ENCODE measurements at places on chromosomes 2 and 18. TPM values are rescaled to one million over a fixed set of nuclear protein-coding genes. Genes with fewer than 3 reads are reported as not detected.

- no peak for DNase-seq
Measured at GRCh38 chr2:105888625-105889024, 143.9 kb downstream of the NCK2 start.

DNA sequence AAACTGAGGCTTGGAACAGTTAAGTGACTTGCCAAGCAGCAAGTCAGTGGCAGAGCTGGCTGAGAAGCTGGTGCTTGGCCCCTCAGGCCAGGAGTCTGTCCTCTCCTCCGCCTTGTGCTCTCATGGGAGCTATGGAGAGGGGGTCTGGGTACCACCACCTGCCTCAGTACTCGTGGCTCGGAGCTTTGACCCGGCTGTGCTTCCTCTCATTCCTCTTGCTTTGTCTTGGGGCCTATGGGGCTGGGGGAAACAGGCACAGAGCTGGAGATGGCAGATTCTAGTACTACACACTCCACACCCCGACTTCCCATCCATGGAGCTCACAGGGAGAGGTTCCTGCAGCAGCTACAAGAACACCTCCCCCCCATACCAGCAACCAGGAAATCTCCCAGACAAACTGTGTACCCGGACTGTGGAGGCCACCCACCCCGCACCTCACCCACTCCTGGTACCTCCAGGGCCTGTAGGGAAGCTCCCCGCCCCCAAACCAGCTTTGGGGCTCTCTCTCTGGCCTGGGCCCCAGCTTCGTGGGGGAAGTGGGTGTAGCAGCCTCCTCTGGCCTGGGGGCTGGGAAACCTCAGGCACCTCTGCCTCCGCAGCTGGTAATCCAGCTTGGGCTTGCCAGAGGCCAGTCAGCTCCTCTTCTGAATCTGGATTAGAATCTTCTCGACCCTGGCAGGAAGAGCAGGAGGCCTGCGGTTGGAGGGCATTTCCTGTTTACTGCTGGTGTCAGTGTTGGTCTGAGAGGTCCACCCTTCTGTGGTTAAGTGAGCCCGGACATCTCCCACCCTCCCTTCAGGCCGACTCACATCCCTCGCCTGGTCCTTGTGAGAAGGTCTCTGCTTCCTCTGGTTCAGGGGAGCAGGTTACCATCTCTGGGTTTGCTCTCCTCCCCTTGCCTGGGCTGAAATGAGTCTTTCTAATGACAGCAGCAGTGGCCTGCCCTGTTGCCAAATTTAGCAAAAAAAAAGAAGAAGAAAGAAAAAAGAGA lies 22.3 kb upstream of the RHOB start:
- no peak for DNase-seq

DNA sequence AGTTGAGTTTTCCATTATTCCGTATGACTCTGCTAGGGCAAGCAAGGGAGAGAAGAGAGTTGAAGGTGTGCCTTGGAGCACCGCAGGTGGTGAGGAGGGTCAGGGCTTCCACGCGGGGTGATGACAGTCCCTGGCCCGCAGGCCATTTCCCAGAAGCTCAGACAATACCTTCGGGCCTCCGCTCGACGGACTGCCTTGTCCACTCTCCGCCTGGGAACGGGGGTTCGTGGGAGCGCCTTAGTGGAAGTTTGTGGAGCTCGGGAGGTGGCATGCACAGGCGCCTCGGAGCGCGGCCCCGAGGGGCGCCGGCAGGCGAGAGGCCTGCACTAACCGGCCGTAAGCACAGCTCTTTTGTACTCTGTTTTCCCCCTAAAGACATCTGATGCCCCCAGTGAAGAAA lies 69.8 kb downstream of the ARHGEF33 start:
- no peak for DNase-seq

DNA sequence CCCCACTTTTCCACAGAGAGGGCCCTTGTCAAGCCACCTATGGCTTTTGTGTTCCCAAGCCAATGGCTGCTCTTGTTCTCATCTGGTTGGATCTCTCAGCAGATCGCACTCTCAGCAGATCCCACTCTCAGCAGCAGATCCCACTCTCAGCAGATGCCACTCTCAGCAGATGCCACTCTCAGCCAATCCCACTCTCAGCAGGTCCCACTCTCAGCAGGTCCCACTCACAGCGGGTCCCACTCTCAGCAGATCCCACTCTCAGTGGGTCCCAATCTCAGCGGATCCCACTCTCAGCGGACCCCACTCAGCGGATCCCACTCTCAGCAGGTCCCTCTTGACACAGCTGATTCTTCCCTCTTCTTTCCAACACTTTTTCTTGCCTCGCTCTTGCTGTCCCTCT lies 59.3 kb upstream of the MGAT4A start:
- DNase-seq: no peak

DNA sequence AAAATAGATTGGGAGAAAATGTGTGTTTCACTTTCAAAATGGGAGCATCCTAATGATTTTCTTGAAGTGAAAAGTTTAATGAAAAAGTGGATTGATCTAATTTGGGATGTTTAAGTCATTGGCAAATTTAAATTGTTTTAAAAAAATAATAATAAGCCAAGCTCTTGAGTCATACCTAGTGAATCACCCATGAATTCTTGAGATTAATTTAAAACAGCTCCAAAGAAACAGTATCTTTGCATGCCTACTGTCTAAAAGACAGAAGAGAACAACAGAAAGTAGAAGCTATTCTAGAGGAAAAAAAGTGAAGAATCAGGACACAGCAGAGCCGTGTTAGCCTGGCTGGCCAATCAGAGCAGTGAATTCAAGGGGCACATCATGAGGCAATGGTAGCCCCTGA lies 7.7 kb downstream of the ACVR1C start:
- no peak for DNase-seq

DNA sequence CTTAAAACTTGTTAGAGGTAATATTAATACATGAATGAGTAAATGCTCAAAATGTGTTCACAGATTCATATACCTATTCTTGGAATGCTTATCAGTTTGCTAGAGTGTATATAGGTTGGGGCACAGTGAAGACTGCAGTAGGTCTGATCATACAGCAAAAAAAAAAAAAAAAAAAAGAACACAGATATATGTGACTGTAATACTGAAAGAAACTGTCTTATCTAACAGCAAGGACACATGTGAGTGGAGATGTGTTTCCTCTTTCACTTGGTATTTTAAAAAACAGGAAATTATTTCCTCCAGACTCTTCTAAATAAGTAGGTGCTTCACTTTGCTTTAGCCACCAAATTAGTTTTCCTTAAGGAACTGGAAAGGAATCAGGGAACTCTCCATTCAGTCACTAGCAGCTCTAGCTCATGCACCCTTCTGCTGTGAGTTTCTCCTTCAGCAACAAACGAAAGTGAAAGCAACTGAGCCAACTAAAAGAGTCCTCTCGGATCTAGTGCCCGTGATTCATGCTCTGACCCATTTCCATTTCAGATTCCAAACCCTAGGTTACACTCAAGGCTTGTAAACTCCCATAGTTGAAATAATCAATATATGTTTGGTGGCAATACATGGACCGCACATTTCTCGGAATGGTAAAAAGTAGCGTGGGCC lies 98.5 kb downstream of the DSEL start:
- DNase-seq: peak; percentile 7

Gene DAW1
- 0.08 TPM for polyA plus RNA-seq

DNA sequence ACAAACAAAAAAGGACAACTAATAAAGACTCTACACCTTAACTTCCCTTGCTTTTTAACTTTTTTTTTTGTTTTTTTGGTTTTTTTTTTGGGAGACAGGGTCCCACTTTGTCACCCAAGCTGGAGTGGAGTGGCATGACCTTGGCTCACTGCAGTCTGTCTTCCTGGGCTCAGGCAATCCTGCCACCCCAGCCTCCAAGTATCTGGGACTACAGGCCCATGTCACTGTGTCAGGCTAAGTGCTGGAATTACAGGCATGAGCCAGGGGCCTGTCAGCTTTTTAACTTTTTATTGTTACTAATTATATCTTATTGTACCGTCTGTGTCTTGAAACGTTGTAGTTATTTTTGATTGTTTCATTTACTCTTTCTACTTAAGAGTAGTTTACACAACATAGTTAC lies 25.5 kb downstream of the WDR7 start:
- no peak for DNase-seq

DNA sequence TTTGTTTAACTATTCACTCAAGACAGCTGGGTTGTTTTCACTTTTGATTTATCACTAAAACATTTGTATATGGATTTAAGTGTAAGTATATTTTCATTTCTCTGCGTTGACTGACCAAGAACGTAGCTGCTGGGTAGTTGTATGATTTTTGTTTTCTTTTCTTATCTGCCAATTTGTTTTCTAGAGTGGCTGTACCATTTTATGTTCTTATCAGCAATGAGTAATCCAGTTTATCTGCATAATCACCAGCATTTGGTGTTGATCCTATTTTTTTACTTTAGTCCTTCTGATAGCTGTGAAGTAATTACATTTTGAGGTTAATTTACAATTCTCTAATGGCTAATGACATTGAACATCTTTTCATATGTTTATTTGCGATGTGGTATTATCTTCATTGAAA lies 1178.4 kb upstream of the TMEFF2 start:
- no peak for DNase-seq

Gene CTAGE1
- polyA plus RNA-seq: not detected

Gene L3MBTL4
- 1.1 TPM for polyA plus RNA-seq

- no peak for DNase-seq
Measured at GRCh38 chr2:10466801-10467200, 18.7 kb upstream of the ODC1 start.

Gene ELOA2
- polyA plus RNA-seq: not detected

DNA sequence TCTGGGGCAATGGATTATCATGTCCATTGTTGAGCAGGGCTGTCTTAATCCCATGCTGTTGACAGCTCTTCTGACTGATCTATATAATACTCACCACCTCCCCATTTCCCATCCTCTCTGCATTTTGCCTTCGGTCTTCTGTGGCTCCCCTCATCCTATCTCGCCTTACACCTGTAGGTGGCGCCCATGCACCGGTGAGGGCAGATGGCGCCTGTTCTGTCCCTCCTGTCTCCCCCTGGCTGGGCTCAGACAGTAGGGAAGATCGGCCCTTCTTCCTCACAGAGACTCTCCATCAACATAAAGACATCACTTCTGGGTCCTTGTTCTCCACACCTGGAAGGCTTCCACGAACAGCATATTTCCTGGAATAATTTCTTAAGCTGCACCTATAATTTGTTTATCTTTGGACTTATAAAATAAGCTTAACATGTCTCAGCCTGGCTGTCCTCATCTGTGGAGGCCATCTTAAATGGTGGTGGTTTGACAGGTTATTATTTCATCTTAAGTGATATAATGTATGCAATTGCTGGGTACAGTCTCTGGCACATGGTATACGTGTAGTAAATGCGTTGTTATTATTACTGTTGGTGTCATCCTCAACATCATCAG lies 10.9 kb upstream of the CDH20 start:
- DNase-seq: peak; percentile 53

GRCh38 chr2:54457323-54458023 lies 1.3 kb downstream of the SPTBN1 start:
- no peak for DNase-seq

- no peak for DNase-seq
Measured at GRCh38 chr2:235045336-235045972, 93.6 kb downstream of the SH3BP4 start.

Gene TRAF3IP1
- polyA plus RNA-seq: 7.4 TPM

Gene C2orf80
- not detected for polyA plus RNA-seq

- no peak for DNase-seq
Measured at GRCh38 chr2:84653302-84653701, 137.0 kb downstream of the DNAH6 start.

Gene SLC14A1
- 2.6 TPM for polyA plus RNA-seq

- no peak for DNase-seq
Measured at GRCh38 chr2:74188018-74188601, 9.4 kb upstream of the MOB1A start.

DNA sequence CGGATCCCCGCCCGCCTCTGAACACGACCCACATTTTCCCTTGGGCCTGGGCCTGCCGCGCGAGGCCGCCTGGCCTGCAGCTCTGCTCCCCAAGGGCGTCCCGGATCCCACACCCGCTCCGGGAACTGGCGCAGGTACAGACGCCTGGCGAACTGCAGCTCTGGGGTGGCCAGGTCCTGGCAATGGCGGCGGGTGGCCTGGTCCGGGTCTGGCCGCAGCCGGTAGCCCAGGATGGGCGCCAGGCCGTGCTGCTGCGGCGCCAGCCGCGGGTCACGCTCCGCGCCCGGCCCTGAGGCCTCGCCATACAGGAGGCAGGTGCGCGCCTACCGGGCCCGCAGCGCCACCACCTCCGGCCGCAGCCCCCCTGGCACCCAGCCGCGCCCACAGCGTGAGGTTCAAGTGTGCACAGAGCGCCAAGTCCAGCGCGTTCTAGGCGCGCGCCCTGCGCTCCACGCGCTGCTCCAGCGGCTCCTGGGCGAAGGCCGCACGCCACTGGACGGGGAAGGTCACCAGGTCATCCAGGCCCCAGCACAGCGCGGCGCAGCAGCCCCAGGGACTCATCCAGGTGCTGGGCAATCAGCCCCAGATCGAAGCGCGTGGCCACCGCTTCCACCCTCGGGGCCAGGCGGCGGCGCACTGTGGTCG lies 9.5 kb downstream of the AQP12A start:
- no peak for DNase-seq

GRCh38 chr2:45637440-45637839 lies 14.0 kb upstream of the PRKCE start:
- no peak for DNase-seq

Gene PTPRN
- polyA plus RNA-seq: 0.28 TPM

DNA sequence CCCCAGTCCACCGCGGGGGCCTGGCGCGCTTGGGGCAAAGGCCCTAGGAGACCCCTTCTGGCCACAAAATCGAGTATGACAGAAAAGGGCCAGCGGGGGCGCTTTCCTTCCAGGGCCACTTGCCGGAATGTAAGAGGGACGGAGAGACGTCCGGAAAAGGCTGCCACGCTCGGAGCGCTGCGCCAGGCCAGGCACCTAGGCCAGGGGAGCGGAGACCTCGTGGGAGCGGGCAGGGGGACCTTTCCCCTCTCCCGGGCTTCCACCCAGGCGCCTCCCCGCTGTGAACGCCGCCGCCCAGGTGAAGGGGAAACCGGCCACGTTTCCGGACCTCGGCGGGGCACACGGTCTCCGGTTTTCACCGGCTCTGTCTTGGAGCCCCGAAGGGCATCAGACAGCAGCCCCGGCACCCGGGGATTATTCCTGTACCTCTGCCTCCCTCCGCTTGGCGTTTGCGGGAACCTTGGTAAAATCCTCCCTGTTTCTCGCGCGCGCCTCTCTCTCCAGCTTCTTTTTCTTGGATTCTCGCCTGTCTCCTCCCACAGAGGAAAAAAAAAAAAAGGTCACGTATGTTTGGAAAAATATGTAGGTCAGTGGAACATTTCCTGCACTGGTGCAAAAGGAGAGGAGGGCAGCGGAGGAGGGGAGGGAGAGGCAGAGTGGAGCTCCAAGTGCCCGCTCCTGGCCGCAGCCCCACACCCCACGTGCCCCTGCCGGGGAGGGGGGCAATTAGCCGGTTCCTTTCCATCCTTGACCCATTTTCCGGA lies 1.2 kb upstream of the NPAS2 start:
- DNase-seq: peak; percentile 81

Gene ITGB6
- polyA plus RNA-seq: 24.5 TPM

Gene ZAP70
- polyA plus RNA-seq: 7.4 TPM

Data from muscle of arm (tissue), 14 donors.